ENCODE measurements at places on chromosomes 6 and 20.

DNA sequence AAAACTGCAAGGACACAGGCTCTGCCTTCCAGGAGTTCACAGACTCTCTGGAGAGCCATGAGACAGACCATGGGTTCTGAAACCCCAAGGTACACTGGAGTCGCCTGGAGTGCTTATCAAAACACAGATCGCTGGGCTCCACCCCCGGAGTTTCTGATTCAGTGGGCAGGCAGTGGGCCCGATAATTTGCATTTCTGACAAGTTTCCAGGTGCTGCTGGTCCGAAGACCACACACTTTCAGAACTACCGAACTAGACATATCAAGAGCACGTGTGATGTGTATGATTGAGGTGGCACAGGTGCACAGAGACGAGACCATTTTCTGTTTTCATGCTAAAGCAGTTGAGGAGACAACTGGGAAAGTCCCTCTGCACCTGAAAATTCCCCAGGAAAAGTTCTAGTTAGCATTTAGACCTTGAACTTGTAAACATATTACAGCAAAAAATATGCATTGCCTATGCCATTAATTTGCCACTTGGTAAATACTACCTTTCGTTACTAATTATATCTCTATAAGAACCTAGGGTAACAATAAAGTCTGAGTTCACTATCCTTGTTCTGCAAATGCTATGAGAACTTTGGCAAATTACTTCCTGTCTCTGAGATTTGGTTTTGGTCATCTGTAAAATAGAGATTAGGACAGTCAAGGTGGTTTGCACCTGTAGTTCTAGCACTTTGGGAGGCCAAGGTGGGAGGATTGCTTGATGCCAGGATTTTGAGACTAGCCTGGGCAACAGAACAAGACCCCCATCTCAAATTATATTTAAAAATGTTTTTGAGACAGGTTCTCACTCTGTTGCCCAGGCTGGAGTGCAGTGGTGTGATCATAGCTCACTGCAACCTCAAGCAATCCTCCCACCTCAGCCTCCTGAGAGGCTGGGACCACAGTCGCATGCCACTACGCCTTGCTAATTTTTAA lies 14.3 kb upstream of the PIM1 start:
- no peak for DNase-seq

DNA sequence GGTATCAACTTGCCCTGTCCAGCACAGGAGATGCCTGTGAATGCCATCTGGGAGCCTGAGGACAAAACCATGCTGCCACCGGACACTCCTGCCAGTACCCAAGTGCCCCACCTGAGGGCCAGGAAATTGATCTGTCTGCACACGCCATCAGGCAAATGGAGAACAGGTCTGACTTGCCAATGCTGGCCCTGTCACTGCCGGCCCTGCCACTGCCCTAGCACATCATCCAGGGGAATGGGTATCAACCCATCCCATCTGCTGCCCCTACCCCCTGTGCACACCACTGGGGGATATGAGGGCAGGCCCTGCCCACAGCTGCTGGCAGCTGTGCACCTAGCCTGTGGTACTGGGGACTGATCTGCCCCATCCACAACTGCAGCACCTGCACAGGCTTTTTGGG lies 1081.6 kb upstream of the EYS start:
- no peak for DNase-seq

DNA sequence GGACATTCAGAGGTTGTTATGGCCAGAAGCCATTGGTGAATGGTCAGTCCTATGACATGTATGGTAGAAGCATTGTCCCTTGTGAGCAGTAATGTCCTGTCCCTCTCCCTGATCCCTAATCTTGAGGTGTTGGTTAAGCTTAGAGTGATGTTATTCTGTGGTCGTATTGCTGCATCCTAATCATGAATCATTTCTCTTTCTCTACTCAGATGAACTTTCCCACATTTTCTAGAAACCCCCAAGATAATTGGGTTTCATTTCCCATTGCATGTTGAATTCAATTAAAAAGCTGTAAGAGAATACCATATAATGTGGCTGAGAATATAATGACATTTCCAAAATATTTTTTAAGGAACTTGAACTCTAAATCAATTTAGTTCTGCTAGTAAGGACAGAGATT lies 175.1 kb downstream of the PLCB4 start:
- no peak for DNase-seq

DNA sequence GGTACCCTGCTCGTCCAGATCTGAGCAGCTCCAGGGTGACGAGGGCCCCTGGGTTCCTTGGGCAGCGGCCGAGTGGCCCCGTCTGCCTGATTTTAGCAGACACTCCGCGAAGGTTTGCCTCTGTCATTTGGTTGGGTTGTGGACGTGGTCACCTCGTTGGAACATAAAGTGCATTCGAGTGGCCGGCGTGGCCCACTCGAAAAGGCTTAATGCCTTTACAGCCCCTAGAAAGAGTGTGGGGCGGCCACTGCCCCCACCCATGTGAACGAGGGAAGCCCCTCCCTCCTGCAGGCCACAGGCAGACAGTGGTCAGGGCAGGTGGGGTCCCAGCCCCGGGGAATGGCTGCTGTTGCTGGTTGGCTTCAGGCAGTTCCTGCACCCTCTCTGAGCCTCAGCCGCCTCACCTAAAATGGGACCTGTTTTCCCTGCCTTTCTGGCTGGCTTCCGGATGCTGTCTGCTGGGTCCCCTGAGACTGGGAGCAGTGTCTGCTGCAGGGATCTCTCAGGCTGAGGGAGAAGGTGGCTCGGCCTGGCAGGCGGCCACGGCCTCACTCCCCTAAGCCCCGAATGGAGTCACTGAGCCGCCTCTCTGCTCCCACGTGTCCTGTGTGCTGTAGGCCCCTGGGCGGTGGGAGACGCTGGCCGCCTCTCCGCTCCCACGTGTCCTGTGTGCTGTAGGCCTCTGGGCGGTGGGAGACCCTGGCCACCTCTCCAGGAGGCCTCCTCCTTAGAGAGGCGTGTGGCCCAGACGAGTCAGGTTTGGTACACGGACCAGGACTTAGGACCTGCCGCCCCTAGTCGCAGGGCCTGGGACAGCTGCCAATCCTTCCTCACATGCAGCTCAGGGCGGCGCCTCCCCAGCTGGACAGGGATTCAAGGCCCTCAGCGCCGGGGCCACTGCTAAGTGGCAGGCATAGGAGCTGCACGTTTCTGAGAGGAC lies 233.0 kb downstream of the ERMARD start:
- DNase-seq: no peak

DNA sequence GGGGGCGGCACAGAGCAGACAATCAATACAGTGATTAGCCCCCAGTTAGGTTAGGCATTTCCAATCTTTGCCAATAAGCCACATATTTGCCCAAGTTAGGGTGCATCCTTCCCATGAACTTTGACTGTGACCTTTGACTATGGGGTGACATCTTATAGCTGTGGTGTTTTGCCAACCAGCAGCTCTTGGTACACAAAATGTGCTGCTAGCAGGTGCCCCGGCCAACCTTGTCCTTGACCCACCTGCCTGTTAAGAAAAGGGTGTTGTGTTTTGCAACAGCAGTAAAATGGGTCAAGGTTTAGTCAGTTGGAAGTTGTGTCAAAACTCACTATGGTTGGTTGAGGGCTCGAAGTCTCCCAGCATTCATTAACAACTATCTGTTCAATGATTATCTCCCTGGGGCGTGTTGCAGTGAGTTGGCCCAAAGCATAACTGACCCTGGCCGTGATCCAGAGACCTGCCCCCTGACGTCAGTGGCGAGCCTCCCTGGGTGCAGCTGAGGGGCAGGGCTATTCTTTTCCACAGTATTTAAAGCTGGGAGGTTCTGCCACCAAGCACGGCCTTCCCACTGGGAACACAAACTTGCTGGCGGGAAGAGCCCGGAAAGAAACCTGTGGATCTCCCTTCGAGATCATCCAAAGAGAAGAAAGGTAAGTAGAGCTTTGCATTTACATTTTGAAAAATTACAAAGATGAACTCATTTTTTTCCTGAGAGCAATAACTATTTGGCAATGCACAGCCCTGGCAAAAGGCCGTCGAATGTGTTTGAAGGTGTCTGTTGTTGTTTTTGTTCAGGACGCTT lies at the start of gene PCK1:
Gene PCK1 (plus strand): TSS at position 557 of the 802 bp plus-strand sequence. CDS start 302 bp downstream, outside the sequence.
- no peak for DNase-seq

GRCh38 chr6:13486679-13487121 lies 700 bp downstream of the GFOD1 start:
- DNase-seq: peak; percentile 74

- DNase-seq: no peak
Observed at GRCh38 chr6:127824061-127824460, 76.8 kb downstream of the THEMIS start.

DNA sequence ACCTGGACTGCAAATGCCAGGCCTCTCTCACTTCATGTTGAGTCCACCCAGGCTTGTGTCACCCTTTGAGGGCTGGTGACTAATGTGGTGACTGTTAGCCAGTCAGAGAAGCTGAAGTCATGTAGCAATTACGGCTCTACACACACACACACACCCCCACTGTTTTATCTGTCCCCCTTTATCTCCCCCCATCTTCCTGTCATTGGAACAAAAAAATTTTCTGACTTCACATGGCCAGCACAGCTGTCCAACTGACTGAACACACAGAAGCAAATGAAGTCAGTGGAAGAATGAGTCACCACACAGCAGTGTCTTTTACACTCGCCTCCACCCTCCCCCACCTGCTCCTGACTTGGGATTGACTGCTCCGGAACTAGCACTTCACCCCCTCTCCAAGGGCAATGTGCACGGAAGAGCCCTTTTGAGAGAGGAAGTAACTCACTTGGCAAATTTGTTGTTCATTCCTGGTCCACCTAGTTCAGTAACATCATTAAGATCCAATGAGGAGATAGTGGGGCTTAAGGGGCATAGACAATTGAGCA lies 198.0 kb downstream of the RNF144B start:
- no peak for DNase-seq

GRCh38 chr6:44535967-44536366 lies 148.5 kb downstream of the CDC5L start:
- DNase-seq: no peak

GRCh38 chr6:154341871-154342270 lies 14.7 kb downstream of the IPCEF1 start:
- DNase-seq: no peak

DNA sequence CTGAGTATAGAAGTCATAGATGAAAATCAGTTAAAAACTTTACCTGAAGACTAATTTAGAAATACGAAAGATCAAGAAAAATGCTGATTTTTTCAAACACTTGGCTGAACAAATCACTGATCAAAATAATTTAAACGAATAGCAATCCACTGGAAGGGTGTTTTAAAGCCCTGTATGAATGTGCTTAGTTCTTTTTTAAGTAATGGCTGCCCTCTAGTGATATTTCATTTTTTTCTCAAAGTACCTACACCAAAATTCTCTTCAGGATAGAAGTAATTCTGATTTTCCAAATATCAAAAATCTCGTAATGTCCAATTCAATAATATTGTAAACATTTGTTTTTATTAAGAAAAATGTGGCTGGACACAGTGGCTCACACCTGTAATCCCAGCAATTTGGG lies 32.5 kb downstream of the AKAP7 start:
- no peak for DNase-seq

GRCh38 chr20:63484651-63485403 lies 12.4 kb upstream of the KCNQ2 start:
- DNase-seq: no peak

GRCh38 chr20:33276303-33277113 lies 6.5 kb upstream of the BPIFB1 start:
- no peak for DNase-seq

DNA sequence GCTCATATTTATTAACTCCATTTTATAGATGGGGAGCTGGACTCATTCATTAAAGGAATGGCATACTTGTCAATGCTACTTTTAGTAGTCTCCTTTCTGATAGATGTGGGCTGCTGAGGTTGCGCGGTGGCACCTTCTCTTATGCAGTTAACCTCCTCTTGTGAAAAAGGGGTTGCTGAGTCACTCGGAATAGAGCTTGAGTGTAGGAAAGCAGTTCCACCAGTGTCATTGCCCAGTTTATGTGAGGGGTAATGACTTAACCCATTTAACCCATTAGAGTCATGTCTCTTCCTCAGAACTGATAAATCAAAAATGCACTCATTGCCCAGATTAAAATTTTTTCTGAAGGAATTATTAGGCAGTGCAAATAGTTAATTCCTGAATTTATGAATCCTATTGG lies 6.3 kb downstream of the MAPK14 start:
- DNase-seq: no peak

GRCh38 chr6:49430187-49430586 lies 32.9 kb downstream of the MMUT start:
- no peak for DNase-seq

- DNase-seq: no peak
Observed at GRCh38 chr6:31225735-31226134, 46.2 kb downstream of the HLA-C start.

DNA sequence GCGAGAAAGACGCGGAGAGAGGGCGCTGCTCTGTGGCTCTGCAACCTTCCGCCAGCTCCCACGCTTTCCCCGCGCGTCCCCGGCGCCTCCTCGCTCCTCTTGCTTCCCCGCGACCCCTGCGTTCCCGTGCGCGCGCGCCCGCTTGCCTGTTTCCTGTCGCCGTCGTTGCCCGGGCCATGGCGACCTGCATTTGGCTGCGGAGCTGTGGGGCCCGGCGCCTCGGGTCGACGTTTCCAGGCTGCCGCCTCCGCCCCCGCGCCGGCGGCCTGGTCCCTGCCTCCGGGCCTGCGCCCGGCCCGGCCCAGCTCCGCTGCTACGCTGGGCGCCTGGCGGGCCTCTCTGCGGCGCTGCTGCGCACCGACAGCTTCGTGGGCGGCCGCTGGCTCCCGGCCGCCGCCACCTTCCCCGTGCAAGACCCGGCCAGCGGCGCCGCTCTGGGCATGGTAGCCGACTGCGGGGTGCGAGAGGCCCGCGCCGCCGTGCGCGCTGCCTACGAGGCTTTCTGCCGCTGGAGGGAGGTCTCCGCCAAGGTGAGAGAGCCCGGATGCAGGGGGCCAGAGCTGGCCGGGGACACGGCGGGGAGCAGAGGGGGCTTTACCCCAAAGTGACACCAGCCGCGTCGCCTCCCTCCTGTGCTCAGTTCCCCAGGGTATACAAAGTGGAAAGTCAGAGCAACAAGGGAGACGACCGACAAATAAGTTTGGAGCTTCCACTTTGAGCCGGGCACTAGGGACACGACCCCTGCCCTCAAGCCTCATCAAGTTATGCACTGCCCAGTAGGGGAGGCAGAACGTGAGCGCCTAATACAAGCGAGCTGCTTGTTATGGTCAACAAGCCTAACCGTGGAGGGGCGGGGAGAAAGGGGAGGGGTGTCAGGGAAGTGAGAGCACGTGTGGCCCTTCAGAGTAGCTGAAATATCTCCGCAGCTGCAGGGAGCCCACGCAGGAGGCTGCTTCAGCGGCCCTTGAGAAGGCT lies at the start of gene ALDH5A1:
Gene ALDH5A1 (plus strand): TSS at position 149 of the 975 bp plus-strand sequence. CDS start 28 bp downstream, at position 177.
- peak; percentile 87 for DNase-seq

DNA sequence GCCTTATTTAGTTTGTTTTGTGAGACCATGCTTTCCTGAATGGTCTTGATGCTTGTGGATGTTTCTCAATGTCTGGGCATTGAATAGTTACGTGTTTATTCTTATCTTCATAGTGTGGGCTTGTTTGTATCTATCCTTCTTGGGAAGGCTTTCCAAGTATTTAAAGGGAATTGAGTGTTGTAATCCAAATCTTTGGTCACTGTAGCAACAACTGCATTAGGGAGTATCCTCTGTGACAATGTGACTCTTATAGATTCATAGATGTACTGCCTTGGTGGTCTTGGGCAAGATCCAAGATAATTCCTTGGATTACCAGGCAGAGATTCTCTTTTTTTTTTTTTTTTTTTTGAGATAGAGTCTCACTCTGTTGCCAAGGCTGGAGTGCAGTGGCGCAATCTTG lies 598.4 kb downstream of the CBLN4 start:
- no peak for DNase-seq
